Right renal cortex interstitium (tissue), 3 donors: ENCODE measurements at places on chromosomes 5 and 9.

GRCh38 chr5:108459769-108460168 is 77.9 kb upstream of the FBXL17 start:
- peak; percentile 9 for DNase-seq

GRCh38 chr5:169545762-169546161 is 37.8 kb upstream of the SPDL1 start:
- DNase-seq: no peak

- no peak for DNase-seq
Measured at GRCh38 chr5:145739843-145740242, 95.3 kb downstream of the PRELID2 start.

GRCh38 chr9:35227284-35227683 is 65.5 kb downstream of the UNC13B start:
- no peak for DNase-seq

DNA sequence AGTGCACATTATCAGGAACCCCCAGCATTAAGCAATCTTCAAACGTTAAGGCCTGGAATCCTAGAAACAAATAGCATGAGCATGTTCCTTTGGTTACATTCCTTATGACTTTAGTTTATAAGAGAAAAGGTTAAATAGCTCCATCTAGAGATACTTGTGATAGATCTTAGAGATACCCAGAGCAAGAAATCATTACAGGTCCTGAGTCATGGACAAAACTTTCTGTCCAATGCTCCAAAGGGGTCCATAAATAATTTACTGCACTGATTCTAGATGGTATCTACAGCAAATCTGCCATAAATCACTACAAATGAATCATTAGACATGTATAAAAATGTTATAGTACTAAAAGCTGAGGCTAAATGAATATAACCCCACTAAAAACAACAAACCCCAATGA is 139.6 kb downstream of the HTR1A start:
- no peak for DNase-seq

GRCh38 chr5:172819569-172819968 is 14.5 kb upstream of the ERGIC1 start:
- DNase-seq: no peak

GRCh38 chr5:114450437-114450836 is 88.6 kb downstream of the KCNN2 start:
- no peak for DNase-seq

DNA sequence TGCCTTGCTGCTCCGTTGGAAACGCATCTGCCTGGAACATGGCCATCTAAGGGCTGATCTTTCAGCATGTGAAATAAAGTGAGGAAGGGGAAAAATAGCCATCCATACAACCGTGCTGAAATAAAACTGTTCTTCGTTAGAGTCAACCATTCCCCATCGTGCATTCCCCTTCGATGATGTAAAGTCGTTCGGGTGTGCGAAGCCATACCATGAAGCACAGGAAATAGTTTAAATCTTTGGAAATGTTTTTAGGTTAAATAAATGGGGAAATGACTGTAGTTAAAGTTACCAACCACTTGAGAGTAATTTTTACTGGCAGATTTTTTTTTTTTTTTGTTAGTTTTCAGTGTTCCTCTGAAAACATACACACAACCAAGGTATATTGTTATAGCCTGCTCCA is 302.5 kb downstream of the SH3GL2 start:
- DNase-seq: no peak

GRCh38 chr5:42811591-42812446 is at the start of gene SELENOP:
Gene SELENOP, minus strand, starts transcription at chr5:42811892. Its CDS starts 3,539 bp downstream, at chr5:42808353.
- peak; percentile 91 for DNase-seq

DNA sequence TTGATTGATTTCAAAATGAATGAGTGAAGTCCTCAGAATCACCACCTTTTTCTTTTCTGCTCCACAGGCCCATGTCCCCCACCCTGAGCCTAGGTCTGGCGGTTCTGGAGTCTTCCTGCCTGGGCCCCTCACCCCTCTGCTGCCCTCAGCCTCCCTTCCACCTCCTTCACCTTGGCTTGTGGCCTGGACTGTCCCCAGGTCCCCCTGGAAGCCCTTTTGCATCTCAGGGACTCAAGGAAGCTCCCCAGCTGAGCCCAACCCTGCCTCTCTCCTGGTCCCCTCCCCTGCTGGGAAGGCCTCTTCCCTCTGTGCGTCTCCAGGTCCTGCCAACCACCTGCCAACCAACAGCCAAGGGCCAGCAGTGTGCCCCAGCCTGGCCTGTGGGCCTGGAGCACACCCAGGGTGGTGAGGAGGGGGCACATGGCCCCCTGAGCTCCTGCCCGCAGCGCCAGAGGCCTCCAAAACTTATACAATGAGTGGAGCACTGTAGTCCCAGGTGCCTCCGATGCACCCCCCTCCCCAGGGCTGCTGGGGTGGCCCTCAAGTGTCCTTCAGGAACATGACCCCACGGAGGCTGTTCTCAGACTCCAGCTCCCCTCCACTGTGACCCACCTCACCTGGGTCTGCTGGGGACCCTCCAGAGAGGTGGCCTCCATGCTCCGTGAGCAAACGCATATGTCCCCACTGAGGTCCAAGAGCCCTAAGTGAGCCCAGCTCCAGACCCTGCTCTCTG is 20.3 kb downstream of the GLT6D1 start:
- no peak for DNase-seq

- DNase-seq: no peak
Measured at GRCh38 chr9:72228282-72228681, 79.0 kb downstream of the GDA start.

GRCh38 chr5:125699860-125700259 is 723.3 kb upstream of the GRAMD2B start:
- DNase-seq: no peak

DNA sequence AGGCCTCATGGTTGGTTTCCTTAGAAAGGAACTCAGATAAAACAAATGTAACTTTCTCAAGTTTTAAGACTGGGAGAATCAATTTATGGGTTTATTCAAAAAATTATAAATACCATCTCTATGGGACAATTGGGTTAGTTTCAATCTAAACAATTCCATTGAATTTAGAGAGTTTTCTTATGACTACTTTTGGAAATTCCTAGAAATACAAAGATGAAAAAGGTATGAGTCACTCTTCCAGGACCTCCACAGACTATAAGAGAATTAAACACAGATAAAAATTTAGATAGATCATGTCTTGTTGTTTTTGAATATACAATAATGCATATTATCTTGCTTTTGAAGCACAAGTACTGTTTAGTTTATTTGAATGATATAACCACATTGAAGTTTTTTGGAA is 188.7 kb downstream of the CHSY3 start:
- no peak for DNase-seq

DNA sequence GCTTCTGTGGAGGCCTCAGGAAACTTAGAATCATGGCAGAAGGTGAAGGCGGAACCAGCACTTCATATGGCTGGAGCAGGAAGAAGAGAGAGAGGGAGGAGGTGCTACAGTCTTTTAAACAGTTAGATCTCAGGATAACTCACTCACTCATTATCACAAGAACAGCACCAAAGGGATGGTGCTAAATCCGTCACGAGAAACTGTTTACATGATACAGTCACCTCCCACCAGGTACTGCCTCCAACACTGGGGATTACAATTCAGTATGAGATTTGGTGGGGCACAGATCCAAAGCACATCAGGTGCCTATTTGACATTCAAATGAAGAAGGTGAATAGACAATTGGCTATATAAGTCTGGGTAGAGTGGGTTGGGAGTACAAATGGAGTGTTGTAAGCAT is 35.2 kb downstream of the FKTN start:
- DNase-seq: no peak

GRCh38 chr9:101510459-101510858 is 23.2 kb upstream of the RNF20 start:
- no peak for DNase-seq

DNA sequence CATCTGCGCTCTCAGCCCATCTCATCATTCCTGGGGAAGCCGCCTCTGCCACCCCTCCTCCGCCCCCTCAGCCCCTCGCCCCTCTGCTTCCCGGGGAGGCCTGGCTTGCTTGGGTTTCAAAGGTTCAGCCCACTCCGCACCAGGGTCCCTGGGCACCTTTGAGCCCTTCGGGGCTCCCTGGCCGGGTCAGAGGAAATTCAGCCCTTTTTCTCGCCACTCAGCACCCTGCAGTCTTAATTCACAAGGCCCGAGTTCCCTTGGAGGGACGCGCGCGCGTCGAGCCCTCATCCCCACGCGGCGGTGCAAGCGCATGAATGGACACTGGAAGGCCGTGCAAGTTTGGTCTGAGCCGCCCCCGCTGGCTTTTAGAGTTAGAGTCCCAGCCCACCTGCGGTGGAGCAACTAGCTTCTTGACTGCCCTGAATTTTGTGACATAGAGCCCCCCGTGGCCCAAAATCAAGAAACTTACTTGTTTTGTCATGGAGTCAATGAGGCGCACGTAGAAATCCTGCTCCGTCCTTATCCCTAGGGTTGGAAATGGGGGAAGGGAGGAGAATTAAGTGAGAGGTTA is 4.5 kb downstream of the EBF1 start:
- no peak for DNase-seq

GRCh38 chr5:126027149-126027548 is 396.1 kb upstream of the GRAMD2B start:
- DNase-seq: no peak

GRCh38 chr5:14720236-14720923 is 55.9 kb downstream of the OTULIN start:
- DNase-seq: no peak

DNA sequence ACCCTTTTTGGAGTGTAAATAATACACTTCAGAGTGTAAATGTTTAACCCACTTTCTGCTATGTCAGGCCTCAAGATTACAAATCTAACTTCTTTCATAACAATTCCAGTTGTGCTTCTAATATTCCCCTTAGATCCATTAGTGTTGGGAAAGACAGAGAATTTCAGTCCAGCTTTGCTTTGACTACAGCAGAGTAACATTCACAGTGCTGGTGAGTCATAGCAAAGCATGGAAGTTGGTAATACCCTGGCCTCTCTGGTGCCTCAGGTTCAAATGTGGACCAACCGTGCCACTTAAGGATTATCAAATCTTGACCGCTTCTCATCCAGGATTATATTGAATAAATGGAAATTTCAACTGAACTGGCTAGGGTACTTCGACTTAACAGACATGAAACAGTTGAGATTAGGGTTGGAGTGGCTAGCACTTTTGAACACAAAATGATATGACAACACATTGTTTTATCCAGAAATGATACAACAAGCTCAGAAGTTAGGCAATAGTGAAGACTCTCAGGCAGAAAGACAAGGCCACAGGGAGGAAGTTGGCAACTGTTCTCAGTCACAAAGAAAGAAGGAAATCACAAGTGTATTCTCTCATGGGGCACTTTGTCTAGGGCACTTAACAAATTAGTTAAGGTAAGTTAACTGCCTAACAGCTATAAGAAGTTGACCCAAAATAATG is 24.4 kb upstream of the RASA1 start:
- DNase-seq: no peak

DNA sequence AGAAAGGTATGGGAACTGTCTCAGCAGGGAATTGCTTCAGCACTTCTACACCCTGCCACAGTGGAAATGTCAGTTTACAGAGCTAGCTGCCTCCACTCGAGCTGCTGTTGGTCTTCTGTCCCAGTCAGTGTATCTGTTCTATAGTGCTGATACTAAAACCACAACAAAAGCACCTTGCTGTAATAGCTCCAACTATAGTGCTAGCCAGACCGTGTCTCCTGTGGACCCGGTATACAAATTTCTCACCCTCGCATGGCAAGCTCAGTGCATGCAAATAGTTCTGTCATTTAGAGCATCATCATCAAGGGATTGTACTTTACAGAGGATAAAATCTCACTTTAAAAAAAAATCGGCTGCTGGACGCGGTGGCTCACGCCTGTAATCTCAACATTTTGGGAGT is 51.5 kb upstream of the IQGAP2 start:
- DNase-seq: no peak

GRCh38 chr5:141742866-141743851 is 61.1 kb upstream of the ARAP3 start:
- DNase-seq: peak; percentile 63

GRCh38 chr5:178662541-178662860 is 35.7 kb upstream of the CLK4 start:
- DNase-seq: no peak

GRCh38 chr5:103283120-103283519 is 24.6 kb downstream of the MACIR start:
- DNase-seq: no peak

DNA sequence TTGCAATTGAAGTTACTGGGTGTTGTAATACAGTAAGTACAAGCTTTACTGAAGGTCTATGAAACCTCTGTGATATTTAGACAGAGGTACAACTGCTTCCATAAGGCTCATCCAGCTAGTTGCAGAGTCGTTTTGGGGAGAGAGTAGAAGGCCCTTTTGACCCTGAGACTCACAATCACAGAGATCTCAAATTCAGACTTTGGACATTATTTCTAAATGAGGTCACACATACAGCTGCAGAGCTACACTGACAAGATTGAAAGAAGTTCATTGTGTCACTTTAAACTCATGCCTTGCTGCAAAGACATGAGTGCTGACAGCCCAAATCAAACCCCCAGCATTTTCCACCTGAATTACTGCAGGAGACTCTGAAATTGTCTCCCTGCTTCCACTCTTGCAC is 205.9 kb upstream of the TMEM161B start:
- DNase-seq: no peak

- DNase-seq: no peak
Measured at GRCh38 chr5:9615331-9615730, 14.8 kb downstream of the TAS2R1 start.

DNA sequence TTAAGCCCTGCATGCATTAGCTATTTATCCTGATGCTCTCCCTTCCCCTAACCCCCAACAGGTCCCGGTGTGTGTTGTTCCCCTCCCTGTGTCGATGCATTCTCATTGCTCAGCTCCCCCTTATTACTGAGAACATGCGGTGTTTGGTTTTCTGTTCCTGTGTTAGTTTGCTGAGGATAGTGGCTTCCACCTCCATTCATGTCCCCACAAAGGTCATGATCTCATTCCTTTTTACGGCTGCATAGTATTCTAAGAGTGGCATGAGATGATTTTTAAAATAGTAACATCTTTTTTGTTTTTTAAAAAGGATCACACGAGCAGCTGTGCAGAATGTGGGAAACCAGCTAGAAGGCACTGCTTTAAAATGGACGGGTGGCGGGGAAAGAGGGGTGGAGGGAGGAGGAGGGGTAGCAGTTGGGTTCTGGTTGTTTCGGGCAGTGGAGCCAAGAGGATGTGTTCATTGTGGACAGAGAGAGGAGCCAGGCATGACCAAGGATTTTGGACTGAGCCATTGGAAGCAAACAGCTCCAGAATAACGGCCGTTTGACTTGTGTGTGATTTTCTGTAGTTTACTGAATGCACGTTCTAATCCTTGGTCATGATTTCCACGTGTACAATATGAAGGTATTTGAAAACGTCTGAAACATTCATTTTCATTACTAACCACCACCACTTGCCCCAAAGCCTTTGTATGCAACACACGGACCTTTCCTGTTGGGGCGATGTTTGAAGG is 1.7 kb upstream of the TENT4A start:
- no peak for DNase-seq
